Stimulated activated CD4-positive, alpha-beta T cell treated with anti-CD3 and anti-CD28 coated beads, TNF-alpha, amount 100 ng/mL, for 24 hours (primary cell): ENCODE measurements at places on chromosomes 16 and 17.

DNA sequence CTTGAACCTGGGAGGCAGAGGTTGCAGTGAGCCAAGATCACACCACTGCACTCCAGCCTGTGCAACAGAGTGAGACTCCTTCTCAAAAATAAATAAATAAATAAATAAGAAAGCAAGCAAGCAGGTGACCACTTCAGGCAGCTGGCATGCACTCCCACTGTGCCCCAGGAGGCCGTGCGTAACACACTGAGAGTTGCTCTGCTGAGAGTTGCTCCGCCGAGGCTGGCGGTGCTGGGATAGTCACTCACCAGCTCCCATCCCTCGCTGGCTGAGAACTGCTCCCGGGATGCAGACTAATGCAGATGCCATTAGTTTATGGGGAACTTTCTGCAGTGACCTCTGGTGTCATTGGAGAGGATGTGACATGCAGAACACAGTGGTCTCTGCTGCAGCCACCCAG, 105.7 kb upstream of the PLCG2 start:
- no peak for DNase-seq

DNA sequence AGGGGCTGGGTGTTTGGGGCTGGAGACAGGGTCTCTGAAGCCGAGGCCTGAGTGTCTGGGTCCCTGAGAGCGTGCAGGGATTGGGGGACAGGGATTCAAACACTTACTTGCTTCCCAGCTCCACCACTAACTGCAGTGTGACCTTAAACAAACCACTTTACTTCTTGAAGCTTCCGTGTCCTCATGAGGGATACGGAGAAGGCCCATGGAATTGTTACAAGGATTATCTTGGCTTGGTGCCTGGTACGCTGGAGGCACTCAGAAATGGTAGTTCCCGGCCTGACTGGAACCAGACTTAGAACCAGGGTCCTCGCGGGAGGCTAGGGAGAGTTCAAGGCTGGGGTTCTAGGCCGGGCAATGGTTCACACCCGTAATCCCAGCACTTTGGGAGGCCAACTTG, 2.9 kb upstream of the CXCL16 start:
- DNase-seq: no peak

- DNase-seq: no peak
Observed at GRCh38 chr16:47395733-47396498, 64.9 kb downstream of the ITFG1 start.

- no peak for DNase-seq
Observed at GRCh38 chr16:58317608-58318152, 22.9 kb upstream of the PRSS54 start.

DNA sequence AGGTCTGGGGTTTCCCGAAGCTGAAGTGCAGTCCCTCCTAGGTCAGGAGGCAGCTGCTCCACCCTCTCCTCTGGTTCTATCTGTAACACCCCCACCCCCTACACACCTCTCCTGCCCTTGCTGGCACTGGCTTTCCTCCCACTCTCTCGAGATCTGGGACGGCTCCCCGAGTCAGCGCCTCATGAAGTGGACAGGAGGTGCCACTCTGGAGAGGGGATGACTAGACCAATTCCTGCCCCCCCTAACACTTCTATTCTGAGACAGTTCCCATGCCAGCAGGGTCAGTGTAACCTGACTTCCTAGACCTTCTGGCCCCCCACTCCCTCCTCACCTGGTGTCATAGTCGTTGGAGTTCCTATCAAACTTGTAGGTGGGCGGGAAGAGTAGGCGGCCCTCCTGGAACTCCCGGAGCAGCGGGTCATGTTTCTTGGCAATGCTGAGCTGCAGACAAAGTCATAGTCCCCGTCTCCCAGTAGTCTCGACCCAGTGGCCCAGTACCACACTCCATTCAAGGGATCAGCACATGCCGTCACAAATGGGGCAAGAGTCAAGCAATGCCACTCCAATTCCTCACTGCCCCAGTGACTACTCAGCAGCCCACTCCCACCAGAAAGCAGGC, 9.7 kb downstream of the INPP5K start:
- DNase-seq: no peak

GRCh38 chr16:66649636-66650205, 45.2 kb downstream of the CMTM3 start:
- no peak for DNase-seq

- DNase-seq: no peak
Observed at GRCh38 chr17:82014432-82014831, 8.2 kb downstream of the CENPX start.

- no peak for DNase-seq
Observed at GRCh38 chr16:66919569-66920298, 1.0 kb upstream of the CDH16 start.

DNA sequence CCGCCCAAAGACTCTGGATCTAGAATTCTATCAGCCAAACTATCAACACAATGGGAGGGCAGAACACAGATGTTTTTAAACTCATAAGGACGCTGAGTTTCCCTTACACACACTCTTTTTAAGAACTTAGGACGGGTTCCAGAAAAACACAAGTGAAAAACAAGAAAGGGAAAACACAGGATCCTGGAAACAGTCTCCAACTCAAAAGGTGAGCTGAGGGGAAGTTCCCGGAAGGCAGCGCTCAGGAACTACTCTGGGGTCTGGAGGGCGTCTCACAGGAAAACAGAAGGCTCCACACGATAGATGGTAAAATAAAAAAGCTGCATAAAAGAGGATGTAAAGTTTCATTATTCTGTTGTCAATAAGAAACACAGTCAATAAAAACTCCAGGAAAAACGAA, 80.2 kb upstream of the DOC2B start:
- DNase-seq: no peak

DNA sequence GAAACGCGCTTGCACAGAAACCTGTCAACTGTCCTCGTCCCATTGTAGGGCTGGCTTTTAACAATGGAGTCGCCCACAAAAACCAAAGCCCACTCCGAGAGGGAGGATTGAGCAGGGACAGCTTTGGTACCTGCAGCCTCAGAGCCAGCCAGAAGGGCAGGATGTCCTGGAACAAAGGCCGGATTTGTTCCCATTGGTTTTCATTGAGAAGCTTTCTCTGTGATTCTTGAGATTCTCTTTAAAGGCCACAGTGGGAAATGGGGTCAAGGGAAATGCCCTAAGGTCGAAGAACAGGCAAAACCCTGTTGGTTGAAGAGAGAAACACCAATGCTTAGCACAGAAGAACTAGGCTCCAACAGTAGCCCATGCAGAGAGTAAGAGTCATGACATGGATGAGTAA, 65.4 kb downstream of the C16orf78 start:
- no peak for DNase-seq

GRCh38 chr16:2282866-2283555, 15.1 kb upstream of the RNPS1 start:
- no peak for DNase-seq

- no peak for DNase-seq
Observed at GRCh38 chr16:69616082-69616481, 50.3 kb downstream of the NFAT5 start.

- DNase-seq: no peak
Observed at GRCh38 chr17:75899767-75900468, 3.2 kb upstream of the TRIM65 start.

GRCh38 chr16:53014287-53014686, 38.4 kb downstream of the CHD9NB start:
- DNase-seq: no peak

GRCh38 chr17:81863833-81864768, 3.8 kb upstream of the P4HB start:
- DNase-seq: no peak

DNA sequence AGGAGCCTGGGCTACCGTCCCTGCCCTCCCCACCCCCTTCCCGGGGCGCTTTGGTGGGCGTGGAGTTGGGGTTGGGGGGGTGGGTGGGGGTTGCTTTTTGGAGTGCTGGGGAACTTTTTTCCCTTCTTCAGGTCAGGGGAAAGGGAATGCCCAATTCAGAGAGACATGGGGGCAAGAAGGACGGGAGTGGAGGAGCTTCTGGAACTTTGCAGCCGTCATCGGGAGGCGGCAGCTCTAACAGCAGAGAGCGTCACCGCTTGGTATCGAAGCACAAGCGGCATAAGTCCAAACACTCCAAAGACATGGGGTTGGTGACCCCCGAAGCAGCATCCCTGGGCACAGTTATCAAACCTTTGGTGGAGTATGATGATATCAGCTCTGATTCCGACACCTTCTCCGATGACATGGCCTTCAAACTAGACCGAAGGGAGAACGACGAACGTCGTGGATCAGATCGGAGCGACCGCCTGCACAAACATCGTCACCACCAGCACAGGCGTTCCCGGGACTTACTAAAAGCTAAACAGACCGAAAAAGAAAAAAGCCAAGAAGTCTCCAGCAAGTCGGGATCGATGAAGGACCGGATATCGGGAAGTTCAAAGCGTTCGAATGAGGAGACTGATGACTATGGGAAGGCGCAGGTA, 762 bp downstream of the CDK12 start:
- DNase-seq: peak; percentile 10

DNA sequence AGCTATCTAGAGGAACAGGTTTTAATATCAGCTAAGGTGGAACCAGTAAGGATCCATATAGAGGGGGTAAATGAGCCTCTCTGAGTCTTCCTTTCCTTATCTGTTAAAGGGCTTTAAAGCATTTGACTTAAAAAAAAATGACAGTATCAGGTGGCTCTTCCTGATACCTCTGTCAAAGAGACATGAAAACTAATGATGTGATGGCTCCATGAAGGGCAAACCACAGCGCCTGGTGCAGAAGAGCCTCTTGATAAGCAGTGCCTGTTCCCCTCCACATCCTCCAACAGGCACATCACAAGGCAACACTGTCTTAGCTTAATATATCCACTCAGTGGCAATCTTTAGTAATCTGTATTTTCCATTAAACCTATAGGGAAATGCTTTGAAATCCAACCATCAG, 68.9 kb downstream of the USP31 start:
- no peak for DNase-seq

GRCh38 chr16:19131825-19132218, 18.1 kb downstream of the ITPRIPL2 start:
- no peak for DNase-seq

DNA sequence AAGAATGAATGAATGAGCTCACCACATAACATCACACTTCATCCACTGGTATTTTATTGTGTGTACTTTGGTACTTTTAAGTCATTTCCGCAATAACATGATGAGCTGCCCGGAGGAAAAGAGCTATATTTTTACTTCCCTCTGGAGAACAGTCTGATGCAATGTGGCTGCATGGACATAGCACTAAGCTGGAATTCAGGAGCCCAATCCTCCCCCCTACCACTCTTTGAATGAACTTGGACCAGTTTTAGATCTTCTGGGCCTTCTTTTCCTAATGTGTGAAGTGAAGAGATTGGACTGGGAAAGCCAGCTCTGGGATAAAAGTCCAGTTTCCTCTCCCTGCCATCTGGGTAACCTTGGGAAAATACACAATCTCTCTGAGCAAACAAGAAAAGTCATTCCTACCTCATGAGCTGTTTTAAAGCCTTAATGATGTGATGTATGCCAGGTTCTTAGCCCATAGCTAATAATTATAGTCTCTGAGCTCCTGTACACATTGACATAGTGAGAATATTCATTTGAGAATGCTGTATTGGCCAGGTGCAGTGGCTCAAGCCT, 79.3 kb downstream of the ABCC12 start:
- no peak for DNase-seq

- peak; percentile 93 for DNase-seq
Observed at GRCh38 chr17:47733047-47733673, at the start of gene TBX21. Gene TBX21, plus strand, starts transcription at chr17:47733236. Its CDS starts 219 bp downstream, at chr17:47733455.

- DNase-seq: no peak
Observed at GRCh38 chr16:83974475-83974874, 6.4 kb downstream of the NECAB2 start.

DNA sequence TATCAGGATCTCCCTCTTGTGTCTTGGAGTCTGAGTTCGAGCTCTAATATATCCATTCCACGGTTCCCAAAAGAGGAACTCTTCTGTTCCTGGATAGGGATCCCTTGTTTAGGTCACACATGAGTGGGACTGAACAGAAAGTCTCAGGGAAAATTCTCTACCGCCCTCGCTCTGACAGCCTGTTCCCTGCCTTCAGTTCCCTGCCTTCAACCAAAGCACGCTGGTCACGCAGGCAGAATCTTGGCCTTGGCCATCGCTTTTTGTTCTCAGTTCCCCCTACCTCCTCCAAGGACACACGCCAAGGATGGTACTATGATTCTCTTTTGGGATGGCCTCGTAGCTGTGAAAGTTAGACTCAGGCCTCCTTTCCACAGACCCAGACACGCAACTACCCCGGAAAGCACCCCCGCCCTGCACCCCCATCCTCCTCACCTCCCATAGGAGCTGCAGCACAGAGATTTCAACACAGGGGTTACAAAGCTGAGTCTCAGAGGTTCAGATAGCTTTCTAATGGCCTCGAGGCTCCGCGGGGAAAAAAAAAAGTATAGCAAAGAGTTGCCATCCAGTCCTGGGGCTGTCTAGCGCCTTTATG, 1.5 kb upstream of the SHISA6 start:
- DNase-seq: no peak

DNA sequence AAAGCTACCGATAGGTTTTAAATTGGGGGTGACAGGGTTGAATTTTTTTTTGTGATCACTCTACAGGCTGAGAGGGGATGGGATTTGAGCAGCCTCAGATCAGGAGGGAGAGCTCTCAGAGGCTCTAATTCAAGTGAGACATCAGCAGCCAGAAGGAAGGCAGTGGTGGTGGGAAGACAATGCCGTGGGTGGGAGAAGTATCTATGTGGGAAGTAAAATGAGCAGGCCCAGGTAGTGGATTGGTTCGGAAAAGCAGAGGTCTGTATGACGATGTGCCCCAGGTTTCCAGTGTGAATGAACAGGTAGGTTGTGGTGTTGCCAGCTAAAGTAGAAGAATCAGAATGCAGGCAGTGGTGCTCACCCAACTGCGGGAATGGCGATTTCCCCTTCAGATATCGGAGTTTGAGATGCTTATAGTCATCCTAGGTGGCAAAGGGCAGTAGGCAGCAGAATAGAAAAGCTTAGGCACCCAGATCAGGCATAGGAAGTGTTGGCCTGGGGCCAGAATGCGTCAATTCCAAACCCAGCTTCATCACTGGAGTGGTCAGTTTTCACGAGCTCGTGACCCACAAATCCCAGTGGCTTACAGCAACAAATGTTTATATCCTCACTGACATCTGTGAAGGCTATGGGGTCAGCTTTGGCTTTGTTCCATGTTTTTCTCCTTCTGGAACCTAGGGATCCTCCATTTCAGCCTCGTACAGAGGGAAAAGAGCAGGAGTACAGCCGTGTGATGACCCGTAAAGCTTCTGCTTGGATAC, 24.0 kb downstream of the MEOX1 start:
- DNase-seq: no peak

DNA sequence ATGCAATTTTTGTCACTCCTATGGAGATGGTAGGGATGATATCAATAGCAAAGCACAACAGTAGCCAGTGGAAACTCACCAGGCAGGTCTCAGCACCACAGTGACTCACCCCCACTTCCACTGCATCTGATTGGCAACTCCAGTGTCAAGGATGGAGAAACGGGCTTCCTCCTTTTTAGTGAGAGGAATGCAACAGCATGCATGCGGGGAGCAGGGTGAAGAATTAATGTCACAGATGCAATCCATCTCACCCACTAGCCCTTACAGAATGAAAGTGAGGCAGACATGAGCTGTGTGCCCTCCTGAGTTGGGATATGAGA, 467.0 kb upstream of the C16orf82 start:
- no peak for DNase-seq

- DNase-seq: no peak
Observed at GRCh38 chr17:72598695-72599094, 477.9 kb downstream of the SOX9 start.
